ENCODE measurements at places on chromosomes 11 and 22.

DNA sequence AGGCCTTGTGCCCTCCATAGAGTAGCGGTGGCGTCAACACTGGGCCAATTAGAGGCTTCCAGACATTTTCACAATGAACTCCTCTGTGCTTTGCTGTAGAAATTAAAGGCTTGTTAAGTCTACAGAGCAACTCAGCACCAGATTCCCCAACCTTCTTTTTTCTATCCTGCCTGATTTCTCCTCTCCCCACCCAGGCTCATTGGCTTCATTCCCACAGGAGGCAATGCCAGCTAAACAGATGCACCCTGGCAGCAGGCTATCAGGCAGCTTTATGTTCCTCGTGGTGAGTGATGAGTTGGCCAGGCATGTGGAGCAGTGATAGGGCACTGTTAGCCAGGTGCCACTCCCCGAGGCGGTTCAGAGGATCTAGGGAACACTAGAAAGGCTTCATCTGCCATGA, 4.8 kb downstream of the DIXDC1 start:
- no peak for DNase-seq

- DNase-seq: no peak
Observed at GRCh38 chr11:92894197-92894596, 75.3 kb upstream of the MTNR1B start.

GRCh38 chr11:83456075-83456474, 169.9 kb upstream of the CCDC90B start:
- no peak for DNase-seq

- no peak for DNase-seq
Observed at GRCh38 chr11:62444835-62445234, 26.0 kb downstream of the SCGB1A1 start.

GRCh38 chr11:8309862-8310261, 46.2 kb upstream of the LMO1 start:
- DNase-seq: no peak

- no peak for DNase-seq
Observed at GRCh38 chr11:112320668-112321067, 60.0 kb upstream of the PLET1 start.

- DNase-seq: no peak
Observed at GRCh38 chr11:1049911-1050580, 13.5 kb upstream of the MUC6 start.

- no peak for DNase-seq
Observed at GRCh38 chr22:50657925-50658324, 14.7 kb upstream of the SHANK3 start.

DNA sequence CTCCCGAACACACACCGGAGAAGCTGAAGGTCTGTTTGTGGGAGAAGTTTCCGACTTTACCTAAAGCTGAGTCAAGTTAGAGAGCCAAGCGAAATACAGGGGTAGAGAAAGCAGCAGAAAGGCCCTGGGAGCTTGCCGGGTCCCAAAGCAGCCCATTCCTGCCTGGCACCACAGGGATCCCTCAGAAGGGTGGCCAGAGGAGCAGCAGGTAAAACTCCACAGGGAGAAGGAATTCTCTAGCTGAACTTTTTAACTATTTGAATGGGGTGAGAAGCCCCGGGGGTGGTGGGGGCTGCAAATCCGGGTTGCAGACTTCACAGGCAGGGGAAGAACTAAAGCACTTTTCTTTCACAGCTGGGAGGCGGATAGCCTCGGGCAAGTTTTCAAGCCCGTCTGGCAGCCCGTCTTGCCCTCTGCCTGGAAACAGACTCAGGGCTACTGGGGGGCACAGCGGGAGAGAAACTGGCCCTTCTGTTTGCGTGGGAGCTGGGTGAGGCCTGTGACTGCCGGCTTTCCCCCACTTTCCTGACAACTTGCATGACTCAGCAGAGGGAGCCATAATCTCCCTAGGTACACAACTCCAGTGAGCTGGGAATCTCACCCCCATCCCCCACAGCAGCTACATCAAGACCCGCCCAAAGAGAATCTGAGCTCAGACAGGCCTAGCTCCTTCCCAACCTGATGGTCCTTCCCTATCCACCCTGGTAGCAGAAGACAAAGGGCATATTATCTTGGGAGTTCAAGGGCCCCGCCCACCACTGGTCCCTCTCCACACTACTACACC, 311.0 kb downstream of the SBF2 start:
- no peak for DNase-seq

GRCh38 chr11:59368238-59369022, 9.7 kb downstream of the OR5AN1 start:
- DNase-seq: no peak

GRCh38 chr11:122405547-122406341, 249.8 kb upstream of the UBASH3B start:
- no peak for DNase-seq

- no peak for DNase-seq
Observed at GRCh38 chr11:115758011-115758410, 253.8 kb upstream of the CADM1 start.

DNA sequence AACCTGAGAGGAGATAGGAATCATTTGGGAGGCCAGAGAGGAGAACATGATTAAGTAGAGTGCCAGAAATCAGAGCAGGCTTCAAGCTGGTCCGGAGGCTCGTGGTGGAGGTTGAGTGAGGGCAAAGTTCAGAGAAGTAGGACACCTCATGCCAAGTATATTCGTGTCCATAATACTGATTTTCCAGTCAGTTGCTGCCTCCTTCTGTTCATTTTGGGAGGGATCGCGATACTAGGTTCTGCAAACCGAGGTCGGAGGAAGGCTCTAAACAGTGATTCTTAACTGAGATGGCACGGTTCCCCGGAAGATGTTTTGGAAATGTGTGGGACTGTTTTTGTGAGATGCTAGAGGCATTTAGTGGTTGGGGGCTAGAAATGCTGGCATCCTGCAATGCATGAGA, 13.6 kb upstream of the CD3E start:
- no peak for DNase-seq

GRCh38 chr11:74871037-74871436, 77.9 kb downstream of the XRRA1 start:
- no peak for DNase-seq

- DNase-seq: no peak
Observed at GRCh38 chr11:3227568-3228444, 4.4 kb downstream of the MRGPRE start.

DNA sequence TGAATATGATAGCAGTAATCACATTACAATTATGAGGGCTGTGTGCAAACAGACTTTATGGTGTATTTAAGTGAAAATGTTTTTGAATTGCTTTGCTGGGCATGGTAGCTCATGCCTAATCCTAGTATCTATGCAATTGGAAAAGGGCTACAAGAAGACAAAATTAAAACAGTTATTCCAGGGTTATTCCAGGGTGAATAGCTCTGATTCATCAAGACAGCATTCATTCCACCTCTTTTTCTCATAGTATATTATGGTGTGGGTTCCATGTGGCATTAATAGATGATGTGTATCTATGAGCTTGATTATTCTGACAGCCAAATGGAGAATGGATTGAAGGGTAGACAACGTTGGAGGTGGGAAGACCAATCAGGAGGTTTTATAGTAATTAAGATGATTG, 12.1 kb upstream of the SIDT2 start:
- no peak for DNase-seq

DNA sequence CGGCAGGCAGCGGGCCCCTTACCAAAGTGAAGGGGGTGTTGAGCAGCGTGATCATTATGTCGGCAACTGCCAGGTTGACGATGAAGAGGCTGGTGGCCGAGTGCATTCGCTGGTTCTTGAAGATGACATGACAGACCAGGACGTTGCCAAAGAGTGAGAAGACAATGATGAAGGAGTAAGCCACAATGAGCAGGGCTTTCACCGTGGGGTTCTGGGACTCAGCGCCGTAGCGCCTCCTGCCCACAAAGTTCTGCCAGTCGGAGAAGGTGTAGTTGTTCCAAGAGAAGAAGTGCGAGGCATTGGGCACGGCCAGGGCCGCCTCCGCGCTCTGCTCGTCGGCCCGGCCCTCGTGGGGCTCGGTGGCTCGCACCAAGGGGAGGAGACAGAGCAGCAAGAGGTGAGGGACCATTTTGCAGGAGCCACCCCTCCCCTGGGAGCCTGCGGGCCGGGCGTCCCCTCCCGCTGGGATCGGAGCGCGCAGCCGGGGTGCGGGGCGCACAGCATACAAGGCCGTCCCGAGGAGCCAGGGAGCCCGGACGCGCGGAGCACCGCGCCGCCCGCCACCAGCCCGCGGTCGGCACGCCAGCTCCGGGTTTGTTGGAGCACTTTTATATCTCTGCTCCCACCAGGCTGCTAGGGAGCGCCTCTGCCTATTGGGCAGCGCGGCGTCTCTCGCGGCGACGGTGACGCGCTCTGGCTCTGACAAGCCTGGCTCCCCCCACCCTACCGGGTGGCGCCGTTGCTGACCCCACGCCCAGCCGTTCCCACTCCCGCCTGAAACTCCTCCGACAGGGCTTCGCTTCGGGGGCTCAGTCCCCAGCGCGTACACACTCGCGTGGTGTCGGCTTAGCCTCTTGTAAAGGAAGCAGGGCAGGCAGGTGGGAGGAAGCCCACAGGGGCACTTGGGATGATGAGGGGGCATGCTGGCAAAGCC, at the start of gene GPR83:
TSS of gene GPR83 (minus strand) at position 581 of the 934 bp plus-strand sequence. CDS start at position 409, 172 bp downstream.
- no peak for DNase-seq

GRCh38 chr22:39144101-39144767, 8.2 kb downstream of the CBX7 start:
- DNase-seq: no peak

DNA sequence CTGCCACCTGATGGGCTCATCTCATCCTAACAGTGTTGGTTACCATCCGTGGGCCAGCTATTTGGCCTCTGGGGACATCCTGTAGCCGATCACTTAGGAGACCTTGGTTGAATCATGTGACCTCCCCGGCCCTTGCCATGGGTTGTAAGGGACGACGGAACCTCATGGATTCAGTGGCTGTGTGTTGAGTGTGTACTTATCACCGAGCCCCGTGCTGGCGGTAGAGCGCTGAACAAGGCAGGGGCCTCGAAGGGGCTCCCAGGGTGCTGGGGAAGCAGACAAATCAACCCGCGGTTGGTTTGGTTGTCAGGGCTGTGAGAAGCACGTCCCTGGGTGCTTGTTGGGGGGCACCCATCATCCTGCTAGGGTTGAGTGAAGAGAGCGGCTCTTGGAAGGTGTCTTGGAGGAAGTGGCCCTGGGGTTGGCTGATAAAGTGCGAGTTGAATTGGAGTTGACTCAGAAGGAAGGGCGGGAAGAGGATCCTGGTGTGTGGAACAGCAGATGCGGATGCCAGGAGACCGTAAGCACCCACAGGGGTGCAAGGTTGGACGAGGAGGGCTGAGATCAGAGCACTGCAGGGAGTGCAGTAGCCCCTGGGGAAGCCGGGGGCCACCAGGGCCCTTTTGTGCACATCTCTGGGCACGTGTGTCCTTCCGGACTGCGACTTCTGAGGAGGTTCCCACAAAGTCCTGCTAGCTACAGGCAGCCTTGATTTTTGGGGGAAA, 53.6 kb downstream of the MPPED1 start:
- no peak for DNase-seq

GRCh38 chr11:3375552-3375951, 3.4 kb downstream of the ZNF195 start:
- no peak for DNase-seq

DNA sequence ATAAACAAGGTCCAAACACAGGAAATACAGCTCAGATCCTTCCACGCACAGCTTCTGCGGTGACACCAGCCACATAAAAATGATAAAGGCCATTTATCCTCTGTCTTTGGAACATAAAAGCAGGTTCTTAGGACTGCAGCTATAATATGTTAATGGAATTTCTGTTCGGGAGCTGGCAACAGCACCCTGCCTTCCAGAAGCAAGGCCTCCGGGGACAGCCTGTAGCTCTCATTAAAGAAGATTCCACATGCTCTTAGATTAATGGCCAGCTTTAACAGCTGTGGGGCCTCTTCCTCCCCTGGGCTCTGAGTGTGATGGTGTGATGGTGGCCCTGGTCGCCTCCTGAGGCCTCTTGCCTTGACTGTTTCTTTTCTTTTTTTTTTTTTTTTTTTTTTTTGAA, 137.3 kb downstream of the CACNA1I start:
- DNase-seq: no peak

DNA sequence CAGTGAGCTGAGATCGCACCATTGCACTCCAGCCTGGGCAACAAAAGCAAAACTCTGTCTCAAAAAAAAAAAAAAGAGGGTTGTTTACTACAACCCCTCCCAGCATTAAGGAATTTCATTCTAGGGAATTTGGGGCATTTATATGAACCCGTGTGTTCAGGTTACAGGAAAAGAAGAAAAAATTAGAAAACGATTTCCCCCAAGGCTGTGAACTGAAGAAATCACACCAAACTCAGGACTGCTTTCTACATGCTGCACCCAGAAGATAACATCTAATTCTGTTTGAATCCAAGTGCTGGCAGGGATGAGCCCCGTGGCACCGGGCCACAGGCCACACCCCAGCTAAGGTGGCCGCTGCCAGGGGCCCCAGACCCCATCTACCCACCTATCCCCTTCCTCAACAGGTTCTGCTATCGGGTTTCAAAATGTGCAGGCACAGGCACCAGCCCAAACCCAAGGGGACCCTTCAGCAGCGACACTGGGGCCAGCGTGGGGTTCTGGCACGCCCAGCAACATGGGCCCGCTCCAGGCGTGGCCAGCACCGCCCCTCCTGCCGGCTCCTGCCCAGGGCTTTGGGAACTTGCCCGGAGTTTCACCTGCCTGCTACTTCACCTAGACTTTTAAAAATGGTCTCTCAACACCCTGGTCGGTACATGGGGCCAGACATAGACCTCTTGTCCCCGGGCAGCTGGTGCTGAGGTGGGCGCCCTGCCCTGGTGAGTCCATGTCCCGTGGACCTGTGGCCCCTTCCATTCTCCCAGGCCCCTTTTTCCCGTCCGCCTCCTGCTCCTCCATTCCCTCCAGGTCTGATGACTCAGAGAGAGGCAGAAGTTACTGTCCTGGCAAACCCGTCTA, 11.8 kb downstream of the CELSR1 start:
- no peak for DNase-seq

DNA sequence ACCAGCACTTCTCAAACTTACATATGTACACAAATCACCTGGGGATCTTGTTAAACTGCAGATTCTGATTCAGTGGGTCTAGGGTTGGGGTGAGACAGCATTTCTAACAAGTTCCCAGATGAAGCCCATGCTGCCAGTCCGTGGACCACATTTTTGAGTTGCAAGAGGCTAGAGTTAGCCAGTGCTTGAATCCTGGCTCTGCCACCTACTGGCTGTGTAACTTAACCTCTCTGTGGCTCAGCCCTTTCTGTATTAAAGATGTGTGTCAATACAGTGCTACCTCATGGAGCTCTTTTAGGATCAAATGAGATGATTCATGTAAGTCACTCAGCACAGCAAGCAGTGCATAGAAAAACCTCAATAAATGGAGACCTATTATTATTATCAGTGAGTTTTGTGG, 90.2 kb upstream of the ISX start:
- DNase-seq: no peak

GRCh38 chr11:132960273-132961078, 571.8 kb downstream of the OPCML start:
- DNase-seq: no peak

- no peak for DNase-seq
Observed at GRCh38 chr11:2465202-2466068, 20.6 kb downstream of the KCNQ1 start.
